ENCODE measurements at places on chromosomes 7 and 10.

DNA sequence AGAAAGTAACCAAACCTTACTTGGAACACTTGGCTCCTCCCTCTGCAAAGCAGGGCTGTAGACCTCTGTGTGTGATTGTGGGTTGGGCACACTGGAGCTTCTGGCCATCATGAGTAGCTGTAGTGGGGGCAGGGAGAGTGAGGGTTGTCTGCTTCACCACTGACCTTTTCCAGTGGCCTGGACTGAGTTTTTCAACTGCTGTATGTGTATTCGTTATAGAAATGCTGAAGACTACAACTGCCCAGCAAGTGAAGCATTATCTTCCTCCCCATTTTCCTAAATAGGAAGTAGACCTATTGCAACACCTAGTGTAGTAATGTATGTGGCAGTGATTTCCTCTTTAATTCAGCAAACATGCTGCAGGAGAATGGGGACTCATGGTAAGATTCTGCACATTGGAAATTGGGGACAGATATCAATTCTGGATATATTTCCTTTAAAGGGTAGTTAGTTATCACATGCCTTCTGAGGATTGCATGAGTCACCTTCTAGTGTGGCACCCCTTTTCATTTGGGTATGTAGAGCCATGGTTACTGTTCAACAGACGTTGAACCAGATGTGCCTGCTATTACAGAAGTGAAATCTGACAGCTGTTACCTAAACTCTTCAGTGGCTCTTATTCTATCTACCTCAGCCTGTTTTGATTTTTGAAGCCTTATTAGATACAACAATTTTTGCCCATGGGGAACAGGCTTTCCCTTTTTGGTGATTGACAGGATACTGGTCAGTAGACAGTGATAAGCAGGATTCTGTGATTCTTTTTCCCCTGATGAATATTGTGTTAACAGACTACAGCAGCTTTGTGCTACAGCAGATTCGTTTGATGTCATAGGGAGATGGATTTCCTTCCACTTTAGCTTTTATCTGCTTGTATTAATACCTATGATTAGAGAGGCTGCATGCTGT lies 130.9 kb downstream of the SND1 start:
- DNase-seq = no peak

- DNase-seq = peak; percentile 73
Observed at GRCh38 chr10:11611248-11612020, at the start of gene USP6NL. Gene USP6NL, minus strand, starts transcription at chr10:11611650. Its CDS starts 14,016 bp downstream, at chr10:11597634.

DNA sequence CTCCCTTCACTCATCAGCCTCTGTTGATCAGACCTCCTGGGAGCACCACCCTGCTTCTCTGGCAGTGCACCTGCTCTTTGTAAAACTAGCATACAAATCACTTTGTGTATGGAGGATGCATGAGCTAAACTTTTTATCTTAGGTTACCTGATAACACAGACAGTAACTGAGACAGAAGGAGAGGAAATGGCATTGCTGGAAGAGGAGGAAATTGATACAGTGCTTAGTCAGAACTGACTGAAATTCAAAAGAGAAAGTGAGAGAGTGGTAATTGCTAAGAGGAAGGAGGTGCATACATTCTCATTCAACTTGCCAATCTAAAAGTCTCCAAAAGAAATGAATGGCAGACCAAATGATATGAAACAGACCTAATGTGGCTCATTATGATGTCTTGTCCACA lies 1120.7 kb downstream of the GATA3 start:
- DNase-seq = no peak

DNA sequence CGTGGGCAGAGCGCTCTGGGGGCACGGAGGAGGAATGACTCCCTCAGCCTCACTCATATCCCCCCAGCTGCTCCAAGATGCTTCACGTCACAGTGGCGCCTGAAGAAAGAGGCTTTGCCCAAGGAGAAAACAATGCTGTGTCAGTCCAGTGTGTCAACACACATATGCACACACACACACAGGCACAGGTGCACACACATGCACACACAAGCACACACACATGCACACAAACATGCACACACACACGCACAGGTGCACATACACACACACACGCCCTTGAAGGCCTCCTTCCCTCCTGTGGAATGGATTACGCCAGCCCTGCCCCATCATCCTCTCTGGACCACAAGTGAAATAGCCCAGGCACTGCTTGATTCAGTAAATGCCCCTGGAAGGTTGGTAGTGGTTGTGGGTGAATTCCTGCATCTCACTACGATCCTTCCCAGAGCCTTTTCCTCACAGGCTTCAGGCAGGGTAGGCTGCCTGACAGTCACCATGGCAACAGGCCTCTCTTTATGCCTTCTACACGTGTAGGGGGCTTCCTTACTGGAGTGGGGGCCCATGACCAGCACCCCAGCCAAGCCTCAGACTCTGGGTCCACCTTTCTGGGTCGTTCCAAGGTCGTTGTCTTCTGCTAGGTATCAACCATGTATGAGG lies 371.5 kb upstream of the PODXL start:
- no peak for DNase-seq

DNA sequence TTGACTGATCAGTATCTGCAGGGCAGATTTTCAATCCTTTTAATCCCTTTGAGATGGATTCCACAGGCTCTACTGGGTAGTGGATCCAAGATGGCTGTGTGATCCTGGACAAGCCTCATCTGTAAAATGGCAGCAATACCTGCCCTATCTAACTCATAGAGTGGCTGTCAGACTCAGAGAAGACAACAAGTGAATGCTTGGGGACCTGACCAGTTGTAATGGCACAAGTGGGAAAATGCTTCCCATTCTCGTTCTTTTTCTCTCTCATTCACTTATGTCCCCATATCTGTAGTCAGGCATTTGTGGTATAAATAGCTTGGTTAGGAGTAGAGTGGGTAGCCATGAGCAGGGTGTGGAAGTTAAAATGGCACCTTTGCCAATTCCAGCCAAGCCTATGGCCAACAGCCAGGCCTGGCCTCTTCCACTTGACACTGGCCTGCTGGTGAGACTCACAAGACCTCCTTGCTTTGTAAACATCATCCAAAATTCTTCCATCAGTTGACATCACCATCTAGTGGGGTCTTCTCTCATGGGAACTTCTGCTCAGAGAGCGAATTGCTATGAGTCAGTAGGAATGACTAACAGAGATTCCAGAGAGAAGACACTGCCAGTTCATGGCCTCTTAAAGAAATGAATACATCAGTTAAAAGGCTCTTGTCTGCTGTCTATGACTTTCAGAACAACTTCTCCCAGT lies 150.1 kb downstream of the PLPP4 start:
- DNase-seq = no peak

DNA sequence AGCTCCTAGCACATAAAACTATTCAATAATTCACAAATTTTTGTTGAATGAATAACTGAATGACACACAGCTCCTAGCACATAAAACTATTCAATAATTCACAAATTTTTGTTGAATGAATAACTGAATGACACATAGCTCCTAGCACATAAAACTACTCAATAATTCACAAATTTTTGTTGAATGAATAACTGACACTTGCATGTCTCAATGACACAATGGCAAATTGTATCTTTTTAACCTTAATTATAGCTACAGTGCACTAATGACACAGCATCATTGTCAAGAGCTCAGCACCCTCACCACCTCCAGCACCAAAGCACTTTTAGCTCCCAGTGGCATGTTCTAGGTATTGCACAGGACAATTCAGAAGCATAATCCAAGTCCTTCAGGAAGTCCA lies 131.6 kb downstream of the PDE1C start:
- DNase-seq = no peak

DNA sequence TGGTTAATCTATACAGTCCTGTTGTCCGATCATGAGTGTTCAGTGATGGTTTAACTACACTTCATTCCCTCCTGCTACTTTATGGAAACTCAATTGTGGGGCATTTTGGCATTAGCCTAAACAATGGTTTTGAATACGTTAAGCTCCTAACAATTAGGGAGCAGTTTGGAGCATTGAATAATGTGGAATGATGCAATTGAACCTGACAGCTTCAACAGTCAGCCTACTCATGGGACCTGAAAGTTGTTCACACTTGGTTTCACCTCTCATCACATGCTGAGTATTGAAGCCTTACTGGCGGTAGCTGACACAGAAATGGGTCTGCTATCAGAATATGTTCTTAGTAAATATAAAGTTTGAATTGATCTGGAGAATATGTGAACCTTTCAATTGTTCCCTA lies 186.1 kb downstream of the MLLT10 start:
- no peak for DNase-seq

- DNase-seq = no peak
Observed at GRCh38 chr7:98134420-98135228, 28.0 kb downstream of the LMTK2 start.

DNA sequence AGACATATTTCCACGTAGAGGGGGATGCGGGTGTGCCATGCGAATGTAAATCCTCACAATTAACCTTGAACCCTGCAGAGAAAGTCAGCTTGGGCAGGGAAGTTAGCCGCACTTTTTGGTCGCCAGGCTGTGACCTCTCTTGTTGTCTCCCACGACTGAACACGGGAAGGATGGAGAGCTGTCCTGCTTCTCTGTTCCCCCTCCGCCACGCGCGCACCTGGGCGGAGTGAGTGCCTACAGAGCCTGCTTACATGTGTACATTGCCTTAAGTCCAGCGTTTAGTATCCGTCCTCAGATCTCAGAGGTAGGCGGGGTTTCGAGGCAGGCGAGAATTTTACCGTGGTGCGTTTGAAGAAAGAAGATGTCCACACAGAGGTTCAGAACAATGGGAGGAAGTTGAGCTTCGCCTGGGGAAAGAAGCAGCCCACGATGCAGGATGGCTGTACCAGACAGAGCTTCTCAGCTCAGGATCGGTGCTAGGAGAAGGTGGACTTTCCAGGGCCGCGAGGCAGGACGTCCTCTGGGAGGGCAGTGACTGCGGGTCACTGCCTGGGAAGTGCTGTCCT lies 482 bp upstream of the ERCC6 start:
- DNase-seq = no peak

- no peak for DNase-seq
Observed at GRCh38 chr7:85186083-85186520, 754 bp downstream of the SEMA3D start.

DNA sequence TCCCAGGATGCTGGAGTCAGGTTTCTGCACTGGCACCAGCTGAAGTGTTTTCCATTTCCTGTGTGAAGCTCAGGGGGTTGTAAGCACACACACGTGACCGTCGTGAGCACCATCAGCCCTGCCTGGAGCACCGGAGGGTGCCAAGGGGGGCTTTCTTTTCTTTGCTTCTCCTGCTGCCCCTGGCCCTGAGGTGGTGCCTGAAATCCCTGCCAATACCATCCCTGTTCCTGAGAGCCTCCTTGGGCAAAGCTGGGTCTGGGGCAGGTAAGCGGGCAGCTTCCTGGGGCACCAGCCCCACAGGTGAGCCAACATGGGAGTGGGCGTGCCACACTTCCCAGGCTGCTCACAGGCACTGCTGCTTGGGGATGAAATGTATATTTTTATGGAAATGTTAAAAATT lies 593.6 kb downstream of the DNAJB6 start:
- DNase-seq = no peak

DNA sequence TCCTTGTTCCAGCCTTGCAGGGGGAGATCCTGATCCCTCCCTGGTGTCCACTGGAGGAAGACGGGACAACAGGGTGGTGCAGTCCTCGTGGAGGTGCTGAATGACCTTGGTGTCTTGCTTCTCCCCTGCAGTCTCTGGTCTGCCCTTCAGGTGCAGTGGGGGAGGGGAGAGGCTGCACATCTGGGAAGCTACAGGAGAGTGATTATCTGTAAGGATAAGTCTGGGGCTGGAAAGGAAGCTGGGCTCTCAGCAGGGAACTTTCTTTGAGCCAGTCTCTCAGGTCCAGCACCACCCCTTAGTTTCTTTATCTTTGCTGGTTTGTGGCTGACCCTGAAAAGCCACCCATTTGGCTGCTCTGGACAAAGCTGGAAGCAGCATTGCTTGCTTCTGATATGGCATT lies 275.6 kb downstream of the CCSER2 start:
- DNase-seq = no peak

GRCh38 chr7:41436139-41436538 lies 266.8 kb downstream of the INHBA start:
- DNase-seq = no peak

DNA sequence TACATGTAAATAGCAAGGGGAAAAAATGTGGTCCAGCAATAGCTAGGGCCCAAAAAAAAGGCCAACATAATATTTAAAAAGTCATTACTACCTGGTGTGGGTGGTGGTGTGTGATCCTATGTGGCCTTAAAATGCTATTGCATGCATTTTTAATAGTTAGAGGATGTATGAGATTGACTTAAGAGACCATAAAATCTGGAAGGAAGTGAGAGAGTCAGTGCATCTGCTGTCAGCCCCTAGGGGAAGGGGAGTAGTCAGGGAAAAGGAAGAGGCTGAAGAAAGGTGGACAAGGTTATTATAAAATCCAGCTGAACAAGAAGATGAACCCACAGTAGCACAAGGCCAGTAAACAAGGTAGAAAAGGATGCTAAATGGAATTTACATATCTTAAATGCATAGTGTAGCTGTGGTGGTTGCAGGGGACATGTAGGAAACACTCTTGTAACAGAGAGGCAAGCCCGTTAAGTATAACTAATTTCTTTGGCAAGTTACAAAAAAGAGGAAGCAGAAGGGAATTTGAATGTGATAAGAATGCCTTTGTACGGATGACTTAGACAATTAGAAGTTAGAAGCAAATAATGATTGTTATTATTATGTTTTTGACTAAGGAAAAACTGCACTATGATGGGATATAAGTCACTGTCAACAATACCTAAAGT lies 11.9 kb upstream of the NDUFA5 start:
- DNase-seq = no peak

- no peak for DNase-seq
Observed at GRCh38 chr10:72126184-72126871, 38.0 kb upstream of the SPOCK2 start.

- no peak for DNase-seq
Observed at GRCh38 chr10:23694921-23695824, 256.3 kb downstream of the OTUD1 start.

DNA sequence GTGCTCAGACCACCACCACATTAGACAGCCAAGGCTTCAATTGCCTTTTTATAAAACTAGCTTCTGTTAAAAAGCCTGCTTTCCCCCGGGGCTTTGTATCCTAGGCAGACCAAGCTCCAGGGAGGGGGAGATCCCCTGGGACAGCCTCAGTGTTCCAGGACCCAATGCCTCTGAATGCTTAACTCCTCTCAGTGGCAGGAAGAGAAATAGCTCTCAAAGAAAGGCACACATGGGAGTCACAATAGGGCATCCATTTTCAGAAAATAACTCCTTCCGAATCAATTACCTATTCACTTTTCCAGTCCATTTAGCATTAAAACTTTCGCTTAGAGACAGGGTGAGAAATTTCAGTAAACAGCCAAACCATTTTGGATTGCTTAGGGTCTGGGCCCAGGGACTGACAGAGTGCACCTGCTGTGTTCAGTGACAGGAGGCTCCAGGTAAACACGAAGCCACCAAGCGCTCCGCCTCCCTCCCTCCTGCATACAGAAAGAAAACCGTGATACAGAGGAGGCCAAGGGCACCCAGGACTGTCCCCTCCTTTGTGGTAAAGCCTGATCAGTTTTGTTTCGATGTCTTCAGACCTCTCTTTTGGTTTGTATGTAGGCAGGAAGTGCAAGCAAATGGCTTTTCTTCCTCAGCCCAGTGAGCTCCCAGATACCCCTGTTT lies 599.7 kb downstream of the KCNMA1 start:
- DNase-seq = no peak
